Activated CD8-positive, alpha-beta memory T cell treated with anti-CD3 and anti-CD28 coated beads for 1 hour (primary cell): ENCODE measurements at places on chromosomes 1 and 21.

GRCh38 chr21:19507682-19508260 lies 1104.2 kb upstream of the TMPRSS15 start:
- no peak for DNase-seq

- DNase-seq: no peak
These were observed 50.3 kb downstream of the S100B start for GRCh38 chr21:46554431-46555224.

DNA sequence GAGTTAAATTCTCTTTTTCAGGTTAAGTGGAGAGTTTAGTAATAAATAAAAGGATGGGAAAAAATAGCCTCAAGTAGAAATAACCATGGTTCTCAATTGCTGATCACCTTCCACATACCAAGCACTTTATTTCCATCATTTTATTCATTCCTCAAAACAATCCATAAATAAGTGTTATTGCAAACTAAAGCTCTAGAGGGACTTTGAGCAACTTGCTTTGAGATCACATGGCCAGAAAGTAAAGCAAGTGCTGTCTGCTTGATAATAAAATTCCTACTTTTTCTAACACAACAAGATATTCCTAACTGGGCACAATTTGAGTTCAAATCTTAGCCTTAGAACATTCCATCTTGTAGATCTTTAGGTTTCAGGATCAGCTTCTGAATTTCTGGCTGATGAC lies 97.1 kb upstream of the C1orf87 start:
- no peak for DNase-seq

DNA sequence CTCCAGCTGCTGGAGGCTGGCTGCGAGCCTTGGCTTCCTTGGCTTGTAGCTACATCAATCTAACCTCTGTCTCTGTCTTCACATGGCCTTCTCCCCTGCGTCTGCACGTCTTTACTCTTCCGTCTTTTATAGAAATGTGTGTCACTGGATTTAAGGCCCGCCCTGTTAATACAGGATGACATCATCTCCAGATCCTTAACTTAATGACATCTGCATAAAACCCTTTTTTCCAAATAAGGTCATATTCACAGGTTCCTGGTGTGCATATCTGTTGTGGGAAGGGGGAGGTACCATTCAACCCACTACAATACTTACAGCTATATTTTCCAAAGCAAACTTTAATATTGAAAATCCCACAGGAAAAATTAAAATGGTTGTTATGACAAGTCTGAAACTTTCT lies 165.3 kb upstream of the FOXD3 start:
- no peak for DNase-seq

DNA sequence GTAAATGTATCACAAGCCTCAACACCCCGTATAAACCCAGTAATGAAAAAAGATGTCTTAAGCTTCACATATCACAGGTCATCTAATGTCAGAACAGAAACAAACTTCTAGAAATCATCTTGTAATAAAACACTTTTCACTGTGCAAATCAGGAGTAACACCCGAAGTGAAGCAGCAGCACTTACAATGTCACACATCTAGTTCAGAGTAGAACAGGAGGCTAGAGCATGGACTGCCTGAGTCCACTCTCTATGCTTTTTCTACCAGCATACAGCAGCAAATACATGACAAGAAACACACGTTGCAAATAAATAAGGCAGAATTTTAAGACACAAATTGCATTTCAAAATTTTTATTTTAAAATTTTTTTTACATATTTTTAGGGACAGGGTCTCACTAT lies 57.2 kb downstream of the AKT3 start:
- no peak for DNase-seq

- no peak for DNase-seq
These were observed 3.3 kb upstream of the PKNOX1 start for GRCh38 chr21:42970946-42971653.

GRCh38 chr21:35905963-35906345 lies 154.4 kb downstream of the SETD4 start:
- no peak for DNase-seq

GRCh38 chr1:109816175-109816811 lies 52.6 kb upstream of the EPS8L3 start:
- no peak for DNase-seq

GRCh38 chr1:43687301-43688108 lies 19.8 kb upstream of the ST3GAL3 start:
- no peak for DNase-seq

DNA sequence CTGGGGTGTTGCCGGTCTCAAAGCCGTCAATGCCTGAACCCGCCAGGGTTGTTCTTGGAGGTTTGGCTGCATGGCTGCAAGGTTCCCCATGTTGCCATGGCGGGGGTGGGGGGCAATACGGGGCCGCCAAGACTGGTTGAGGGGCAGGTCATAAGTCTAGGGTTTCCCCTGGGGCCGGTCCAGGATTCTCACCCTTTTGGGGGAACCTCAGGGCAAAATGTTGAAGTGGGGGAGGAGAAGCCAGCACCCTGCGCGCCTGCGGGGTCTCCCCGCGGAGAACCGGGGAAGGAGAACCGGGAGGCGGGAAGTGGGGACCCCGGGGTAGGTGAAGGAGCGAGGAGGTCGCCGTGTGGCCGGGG lies 401 bp upstream of the ARHGEF10L start:
- no peak for DNase-seq

DNA sequence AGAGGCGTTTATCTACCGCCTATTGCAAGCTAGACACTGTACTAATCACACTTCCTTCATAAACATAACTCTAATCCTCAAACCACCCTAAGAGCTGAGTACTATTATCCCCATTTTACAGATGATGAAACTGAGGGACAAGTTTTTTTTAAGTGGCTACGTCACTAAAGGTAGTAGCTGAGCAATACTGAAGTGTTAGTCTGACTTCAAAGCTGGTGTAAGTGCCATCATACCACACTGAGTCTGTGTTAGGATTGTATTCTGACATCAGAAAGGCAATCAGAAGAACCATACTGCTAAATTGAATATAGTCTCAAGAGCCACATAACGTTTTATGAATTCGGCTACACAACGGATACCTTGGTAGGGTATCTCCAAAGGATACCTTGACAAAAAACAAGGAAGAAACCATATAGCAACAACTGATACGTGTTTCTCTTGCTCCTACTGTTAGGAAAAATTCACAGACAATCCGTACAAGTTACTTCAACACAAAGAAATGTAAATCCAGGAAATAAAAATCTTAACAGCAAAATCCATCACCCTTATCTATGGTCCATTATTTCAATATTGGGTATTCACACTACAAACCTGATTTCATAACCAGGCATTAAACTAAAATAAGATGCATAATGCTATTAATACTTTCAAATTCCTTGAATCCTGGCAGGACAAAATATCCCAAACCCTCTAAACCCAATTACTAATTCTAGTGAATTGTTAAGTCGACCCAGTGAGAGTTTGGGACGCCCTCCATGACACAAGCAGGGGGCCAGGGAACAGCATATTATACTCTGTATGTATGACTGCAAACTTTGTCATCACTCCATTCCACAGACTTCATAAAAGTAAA lies 1.6 kb downstream of the TP53BP2 start:
- no peak for DNase-seq

DNA sequence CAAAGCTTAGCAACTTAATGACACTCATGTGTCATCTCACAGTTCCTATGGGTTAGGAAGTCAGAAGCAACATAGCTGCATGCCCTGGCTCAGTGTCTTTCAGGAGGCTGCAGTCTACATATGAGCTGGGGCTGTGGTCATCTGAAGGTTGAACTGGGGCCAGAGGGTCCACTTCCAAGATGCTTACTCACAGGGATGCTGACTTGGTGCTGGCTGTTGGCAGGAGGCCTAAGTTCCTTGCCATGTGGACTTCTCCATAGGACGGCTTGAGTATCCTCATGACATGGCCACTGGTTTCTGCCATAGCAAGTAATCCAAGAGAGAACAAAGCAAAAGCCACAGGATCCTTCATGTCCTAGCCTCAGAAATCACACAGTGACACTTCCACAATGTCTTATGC lies 12.1 kb upstream of the FAM43B start:
- no peak for DNase-seq

GRCh38 chr1:170071378-170071777 lies 3.1 kb downstream of the KIFAP3 start:
- DNase-seq: no peak

DNA sequence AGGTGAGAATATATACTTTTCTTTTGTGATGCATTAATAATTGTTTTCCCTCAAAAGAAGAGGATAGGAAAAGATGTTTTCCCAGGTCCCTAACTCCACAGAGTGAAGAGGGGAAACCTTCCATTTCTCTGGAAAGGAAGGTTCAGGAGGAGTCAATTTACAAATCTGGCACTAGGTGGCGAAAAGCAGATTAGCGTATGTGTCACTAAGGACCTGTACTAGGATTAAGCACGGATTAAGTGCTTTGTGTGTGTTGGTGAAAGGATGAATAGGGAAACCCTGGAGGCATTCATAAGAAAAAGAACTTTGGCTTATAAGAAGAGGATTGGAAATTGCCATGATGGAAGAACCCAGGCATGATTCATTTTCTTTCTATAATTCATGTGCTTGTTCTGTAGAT lies 410.1 kb upstream of the PLXNA2 start:
- DNase-seq: no peak

DNA sequence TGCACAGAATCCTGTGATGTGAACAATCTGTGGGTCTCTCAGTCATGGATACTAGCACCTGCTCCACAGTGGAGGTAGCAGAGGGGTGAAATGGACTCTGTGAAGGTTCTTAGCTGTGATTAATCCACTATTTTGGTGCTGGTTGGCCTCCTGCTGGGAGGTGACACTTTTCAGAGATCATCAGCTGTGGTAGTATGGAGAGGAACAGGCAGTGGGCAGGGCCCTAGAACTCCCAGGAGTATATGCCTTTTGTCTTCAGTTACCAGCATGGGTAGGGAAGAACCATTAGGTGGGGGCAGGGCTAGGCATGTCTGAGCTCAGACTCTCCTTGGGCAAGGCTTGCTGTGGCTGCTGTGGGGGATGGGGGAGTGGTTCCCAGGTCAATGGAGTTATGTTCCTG lies 54.0 kb upstream of the KCNJ15 start:
- no peak for DNase-seq

GRCh38 chr1:203128431-203128715 lies 847 bp downstream of the ADORA1 start:
- DNase-seq: no peak

DNA sequence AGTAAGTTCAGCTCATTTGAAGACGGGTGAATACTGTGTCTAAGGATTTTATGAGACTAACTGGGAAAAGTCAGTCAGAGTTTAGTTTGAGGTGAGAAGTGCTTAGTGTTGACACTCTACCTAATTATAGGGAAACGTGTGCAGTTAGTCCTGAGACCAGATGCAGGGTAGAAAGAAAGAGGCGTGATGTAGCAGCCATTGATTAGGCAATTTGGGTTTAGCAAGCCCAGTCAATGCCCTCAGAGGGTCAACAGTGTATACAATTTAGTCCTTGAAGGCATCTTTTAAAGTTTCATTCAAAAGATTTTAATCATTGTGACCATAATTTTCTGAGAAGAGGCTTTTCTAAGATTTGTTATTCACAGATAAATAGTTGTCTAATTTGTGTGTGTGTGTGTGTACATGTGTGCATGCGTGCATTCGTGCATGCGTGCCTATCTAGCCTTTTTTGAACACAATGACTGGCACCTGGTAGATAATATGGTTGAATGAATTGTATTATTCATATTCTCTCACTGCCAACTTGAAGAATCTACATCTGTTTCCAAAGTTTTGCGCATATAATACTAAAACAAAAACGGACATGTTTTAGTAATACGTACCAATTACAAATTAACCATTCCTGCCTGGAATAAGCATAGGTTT lies 332.9 kb downstream of the SRGAP2C start:
- no peak for DNase-seq

DNA sequence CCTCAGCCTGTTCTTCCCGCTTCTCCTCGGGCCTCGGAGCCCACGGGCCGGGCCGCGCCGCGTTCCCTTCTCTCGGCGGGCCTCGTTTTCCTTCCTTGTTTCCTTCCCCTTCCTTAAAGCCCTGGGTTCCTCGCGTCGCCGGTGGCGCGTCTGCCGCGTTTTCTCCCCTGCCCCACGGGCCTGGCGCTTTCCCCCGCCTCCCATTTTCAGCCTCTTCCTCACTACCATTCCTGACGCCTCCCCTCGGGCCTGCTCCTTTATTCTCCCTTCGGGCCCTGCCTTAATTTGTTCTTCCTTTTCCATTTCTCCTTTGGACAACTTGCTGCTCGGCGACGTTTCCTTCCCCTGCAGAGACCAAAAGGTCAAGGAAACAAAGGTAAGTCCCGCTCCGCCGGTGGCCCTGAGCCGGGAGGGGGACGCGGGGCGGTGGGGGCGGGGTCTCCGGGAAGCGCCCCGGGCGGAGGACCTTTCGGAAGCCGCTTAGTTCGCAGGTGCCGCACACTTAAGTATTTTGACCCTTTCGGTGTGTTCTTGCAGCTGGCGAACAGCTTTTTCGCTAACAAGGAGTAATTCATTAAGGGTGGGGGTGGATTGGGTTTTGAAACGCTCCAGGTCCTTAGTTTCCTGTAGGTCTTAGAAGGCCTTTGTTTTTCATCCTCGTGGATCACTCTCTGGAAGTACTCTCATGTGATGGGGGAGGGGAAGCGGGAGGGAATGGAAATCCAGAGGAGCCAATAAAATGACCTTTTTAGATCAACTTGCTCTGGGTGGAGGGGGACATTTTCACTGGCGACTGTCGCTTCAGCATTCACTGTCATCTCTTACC lies 780 bp downstream of the YTHDF2 start:
- DNase-seq: peak; percentile 0

DNA sequence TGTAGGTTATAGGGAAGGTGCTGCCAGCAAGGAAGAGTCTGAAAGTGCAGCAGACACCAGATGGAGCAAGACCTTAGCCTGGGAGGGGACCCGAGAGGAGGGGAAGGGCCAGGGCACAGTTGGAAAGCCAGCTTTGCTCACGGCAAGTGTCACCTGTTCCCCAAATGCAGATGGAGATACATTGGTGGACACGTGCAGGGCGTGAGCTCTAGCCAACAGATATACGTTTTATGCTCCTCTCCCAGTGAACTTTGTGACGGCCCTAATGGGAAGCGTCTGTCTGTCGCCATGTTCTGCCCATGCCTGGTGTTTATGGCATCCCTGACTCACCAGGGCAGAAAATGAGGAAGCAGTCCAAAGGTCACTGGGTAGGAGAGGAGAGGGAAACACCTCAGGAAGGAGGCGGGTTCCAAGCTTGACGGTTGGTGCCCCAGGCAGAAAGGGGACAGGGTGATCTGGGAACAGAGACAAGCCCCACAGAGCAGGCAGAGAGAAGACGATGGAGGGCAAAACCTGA lies 7.6 kb downstream of the GPA33 start:
- no peak for DNase-seq
